ENCODE measurements at places on chromosomes 7 and 10.

DNA sequence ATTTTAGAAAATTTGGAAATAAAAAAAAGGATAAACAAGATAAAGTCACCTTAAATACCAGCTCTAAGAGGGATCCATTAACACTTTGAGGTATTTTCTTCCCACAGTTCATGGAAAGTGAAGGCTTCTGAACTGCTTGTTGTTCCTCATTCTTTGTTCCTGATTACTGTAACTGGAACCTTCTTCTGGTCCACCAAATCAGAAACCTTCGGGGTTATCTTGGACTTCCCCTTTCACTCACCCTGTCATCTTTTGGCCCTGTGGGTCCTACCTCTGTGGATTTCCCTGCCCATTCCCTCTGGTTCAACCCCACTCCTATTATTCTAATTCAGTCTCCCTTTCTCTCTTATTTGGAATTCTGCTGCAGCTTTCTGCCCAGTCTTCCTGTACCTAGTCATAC lies 116.5 kb upstream of the PRPS1L1 start:
- DNase-seq: no peak

- DNase-seq: no peak
Measured at GRCh38 chr7:111164442-111164841, 73.5 kb downstream of the LRRN3 start.

DNA sequence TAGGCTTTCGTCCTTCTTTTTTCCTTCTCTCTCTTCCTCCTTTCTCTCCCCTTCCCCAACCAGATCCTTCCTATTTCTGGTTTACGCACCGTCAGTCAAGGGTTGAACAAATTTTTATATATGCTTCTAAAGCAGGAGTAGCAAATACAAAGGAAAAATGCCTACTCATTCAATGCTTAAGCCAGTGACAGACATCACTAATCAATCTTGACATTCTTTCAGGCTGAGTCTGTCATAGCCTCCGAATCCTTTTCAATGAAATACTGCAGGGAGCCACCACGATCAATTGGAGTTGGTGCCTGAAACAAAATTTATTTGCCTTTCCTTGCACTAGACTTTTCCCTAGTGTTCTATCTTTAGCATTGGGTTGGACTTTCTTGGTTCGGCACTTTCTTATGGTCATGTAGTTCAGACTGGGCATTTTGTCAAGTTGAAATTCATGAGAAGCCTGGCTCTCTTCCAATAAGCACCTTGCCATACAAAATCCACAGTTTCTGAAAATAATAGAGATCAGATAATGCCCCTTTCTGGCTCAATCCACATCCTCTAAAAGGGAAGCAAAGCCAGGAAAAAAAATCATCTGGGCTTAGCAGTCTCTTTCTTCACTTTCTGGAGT lies 239.5 kb upstream of the PLXNA4 start:
- no peak for DNase-seq

DNA sequence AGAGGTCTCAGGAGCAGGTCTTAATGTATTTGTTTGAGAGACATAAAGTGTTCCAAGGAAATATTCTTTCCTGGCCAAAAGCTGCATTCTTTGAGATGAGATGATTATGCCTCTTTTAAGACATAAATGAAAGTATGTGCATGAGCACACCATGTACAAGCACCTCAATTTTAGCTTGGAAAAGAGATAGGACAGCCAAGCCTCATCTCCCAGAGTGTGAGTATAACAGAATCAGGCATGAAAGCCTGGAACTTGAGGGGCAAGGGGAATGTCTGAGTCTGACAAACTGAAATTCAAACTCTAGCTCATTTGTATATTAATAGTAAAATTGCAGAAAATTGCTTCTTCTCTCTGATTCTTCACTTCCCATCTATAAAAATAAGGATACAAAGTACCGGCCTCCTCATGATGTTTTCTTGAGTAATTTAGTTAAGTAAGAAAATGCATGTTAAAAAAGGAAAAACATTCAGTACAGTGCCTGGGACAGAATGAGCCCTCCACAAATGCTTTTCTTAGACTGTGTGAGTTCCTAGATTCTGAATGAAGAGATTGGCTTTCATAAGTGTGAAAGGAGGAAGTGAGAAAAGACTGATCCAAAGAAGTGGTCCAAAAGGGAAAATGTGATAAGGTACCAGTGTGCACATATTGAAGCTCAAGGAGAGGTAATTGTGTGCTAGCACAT lies 1260.9 kb upstream of the SORCS1 start:
- no peak for DNase-seq

- DNase-seq: no peak
Measured at GRCh38 chr7:137462074-137462715, 118.7 kb upstream of the PTN start.

DNA sequence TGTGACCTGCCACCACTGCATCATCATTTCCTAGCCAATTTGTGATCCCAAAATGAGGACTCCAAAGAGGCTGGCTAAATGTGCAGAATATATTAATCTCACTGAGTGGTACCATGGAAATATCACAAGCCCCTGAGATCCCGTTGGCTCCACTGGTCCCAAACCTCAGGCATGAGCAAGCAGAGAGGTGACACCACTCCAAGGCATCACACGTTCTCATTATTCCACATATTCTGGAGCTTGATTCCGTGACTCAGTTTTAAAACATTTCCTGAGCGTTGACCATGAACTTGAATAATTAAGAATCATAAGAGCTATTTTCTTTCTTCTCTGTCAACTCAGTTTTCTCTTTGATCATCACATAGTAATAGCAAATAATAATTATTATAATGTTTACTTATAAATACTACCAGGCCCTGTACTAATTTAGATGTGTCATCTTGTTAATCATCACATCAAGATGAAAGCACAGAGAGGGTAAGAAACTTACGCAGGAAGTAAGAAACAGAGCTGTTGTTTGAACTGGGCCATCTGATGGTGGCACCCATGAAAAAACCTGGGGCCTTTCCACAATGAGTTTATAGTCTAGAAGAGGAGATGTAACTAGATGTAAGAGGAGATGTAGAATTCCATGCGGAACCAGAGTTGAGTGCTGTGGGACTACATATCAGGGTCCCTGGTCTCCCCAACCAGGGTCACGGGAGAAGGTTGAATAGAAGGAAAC lies 3.5 kb downstream of the APBB1IP start:
- DNase-seq: no peak

GRCh38 chr10:98292971-98293370 lies 25.0 kb upstream of the LOXL4 start:
- DNase-seq: no peak

DNA sequence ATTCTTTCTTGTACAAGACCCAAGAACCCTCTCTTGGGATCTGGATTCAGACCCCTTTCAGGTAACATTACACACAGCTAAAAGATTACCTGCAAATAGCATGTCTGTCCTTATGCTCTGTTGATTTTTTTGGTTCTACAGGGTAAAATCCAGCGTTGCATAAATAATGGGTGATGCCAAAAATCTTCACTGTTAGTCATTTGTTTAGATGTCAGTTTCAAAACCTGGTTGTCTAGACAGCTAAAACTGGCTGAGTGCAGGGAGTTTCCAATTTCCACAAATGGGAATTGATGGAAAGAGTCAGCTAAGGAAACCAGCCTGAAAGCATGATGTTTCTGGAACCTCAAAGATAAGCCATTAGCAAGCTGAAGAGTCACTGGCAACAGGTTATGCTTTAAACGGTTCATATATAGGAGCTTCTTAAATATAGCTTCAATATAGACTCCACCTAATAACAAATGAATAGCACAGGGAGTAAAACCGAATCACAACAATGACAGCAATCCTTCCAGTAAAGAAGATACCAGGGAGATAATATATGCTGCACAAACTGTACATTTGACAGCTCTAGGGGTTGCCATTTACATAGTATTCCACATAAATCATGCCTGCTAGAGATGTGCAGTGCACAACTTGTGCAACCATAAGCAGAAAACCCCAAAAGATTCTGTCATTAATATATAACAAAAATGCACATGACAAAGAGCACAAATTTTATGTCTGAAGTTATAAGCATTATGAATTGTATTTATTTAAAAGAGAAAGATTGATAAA lies 20.4 kb downstream of the CCDC71L start:
- DNase-seq: no peak

DNA sequence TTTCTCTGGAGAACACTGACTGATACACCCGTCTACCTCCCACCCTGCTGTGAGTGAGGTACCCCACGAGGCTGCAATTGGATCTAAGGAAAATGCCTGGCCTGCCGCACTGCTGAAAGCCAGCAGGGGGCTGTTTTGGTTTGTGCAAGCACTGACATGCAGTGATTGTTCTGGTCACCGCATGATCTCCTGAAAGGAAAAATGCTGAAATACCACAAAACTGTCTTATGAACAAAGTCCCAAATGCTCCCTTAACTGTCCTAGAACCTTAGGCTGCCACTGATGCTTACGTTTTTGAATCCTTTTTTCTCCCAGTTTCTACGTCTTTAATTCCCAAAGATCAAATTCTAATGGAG lies 132.7 kb downstream of the JCAD start:
- no peak for DNase-seq

DNA sequence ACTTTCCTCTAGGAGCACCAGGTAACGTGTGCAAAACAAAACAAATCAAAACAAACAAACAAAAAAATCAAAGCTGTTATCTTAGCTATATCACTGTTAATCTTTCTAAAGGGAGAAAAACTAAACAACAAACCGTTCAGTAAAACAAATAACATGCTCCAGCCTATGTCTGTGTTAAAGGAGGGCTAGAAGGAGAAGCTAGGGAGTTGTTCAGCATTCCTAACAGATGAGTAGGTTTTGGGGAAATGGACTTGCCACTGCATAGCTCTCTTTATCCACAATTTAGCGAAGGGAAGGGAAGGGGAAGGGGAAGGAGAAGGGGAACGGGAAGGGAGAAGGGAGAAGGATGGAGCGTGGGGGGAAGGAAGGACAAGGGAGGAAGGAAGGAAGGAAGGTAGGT lies 134.2 kb upstream of the AKR1E2 start:
- DNase-seq: no peak

- no peak for DNase-seq
Measured at GRCh38 chr7:156156734-156157408, 344.6 kb upstream of the SHH start.

- DNase-seq: peak; percentile 76
Measured at GRCh38 chr10:71696628-71697326, 22.8 kb downstream of the C10orf105 start.

DNA sequence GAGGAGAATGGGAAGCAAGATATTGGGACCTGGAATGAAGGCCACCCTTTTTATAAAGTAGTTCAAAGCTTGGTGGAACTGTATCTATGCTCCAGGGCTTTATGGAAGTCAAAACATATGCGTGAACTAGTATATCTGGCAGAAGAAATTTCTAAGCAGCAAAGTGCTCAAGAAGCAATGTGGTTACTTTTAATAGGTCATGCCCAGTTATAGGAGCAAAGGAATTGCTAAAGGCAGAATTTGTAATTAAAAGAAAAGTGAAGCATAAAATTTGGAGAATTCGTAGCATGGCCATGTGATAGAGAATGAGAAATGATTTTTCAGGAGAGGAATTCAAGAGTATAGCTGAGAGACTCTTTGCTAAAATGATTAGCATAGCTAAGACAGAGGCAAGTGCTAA lies 1110.4 kb downstream of the XPNPEP1 start:
- DNase-seq: no peak

GRCh38 chr7:55061726-55062499 lies 43.1 kb downstream of the EGFR start:
- no peak for DNase-seq

DNA sequence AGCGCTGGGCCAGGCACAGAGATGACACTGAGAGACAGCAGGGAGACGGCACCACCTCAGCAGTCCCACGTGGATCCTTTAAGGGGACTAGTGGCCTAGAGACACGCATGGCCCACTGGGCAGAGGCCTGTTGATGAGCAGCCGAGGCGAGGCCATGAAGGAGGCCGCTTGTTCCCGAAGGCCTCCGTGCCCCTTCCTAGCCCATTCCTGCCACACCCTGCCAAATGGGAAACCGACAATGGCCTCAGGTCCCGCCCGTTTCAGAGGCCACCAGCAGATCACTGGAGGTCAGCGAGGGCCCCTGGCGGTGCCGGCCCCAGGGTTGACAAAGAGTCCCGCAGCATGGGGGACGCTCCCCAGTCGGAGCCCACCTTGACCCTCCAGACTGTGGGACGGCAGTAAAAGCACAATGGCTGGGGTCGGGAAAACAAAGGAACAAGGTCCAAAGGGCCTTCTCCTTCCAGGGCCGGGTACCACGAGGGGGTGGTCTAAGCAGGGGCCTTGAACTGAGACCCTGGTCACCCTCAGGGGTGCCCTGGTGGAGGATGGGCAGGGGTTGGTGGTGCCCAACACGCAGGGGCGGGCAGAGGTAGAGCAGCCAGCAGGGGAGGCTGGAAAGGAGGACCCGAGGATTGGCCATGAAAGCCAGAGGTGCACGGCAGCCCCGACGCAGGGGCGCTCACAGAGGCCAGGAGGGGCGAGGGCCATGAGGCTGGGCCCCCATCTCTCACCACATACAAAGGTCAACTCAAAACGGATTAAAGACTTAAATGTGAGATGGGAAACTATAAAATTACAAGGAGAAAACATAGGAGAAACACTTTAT lies 19.9 kb upstream of the CNPY1 start:
- no peak for DNase-seq

GRCh38 chr7:30594048-30594539 lies 584 bp upstream of the GARS1 start:
- no peak for DNase-seq

- no peak for DNase-seq
Measured at GRCh38 chr7:19648791-19649190, 60.0 kb downstream of the POLR1F start.

DNA sequence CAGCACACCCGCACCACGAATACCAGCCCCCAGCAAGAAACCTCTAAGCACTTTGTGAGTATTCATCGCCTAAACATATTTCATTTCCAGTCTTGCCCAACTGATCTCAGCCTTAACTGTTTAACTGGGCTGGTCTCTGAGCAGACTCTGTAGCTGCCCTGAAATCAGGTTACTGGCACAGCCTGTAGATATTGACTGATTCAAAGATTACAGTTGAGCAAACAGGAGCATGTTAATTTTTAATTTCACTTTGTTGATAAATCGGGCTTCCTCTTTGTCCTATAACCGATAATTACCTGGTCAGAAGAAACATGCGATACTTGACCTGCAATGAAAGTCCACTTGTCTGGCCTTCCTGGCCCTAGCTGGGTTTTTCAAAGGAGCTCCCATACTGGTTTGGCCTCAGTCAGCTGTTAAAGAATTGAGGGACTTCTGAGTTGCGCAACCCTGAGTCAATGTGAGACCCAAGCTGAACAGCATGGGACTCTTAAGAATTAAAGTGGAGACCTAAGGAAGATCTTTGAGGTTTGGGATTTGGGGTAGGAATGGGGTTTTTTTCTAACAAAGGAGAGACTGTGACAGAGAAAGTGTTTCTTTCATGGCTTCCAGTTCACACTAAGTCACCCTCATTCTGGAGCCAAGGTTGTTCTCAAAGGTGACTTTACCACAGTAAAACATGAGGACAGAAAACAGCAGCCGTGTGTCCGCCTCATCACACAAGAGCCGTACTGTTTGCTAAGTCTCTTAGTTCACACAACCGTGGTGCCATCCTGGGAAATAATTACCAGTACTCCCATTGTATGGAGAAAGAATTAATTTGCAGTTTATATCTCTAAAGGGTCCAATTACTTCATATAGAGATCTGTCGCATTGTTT lies 75.9 kb downstream of the PPP1R3C start:
- no peak for DNase-seq

DNA sequence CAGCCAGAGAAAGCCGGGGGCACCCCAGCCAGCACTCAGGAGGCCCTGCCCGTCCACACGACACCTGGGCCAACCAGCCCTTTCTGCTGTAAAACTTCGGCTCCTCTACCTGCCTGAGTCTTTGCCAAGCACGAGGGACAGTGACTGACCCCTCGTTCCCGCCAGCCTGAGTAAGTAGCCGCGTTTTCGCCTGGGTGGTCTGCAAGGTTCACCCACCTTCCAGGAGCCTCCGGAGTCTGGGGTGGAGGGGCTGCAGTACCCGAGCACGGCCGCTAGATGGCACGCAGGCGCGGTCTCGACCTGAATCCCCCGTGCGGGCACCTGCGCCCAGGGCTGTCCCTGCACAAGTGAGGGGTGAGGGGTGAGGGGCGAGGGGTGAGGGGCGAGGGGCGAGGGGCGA lies 192.7 kb downstream of the PTPRN2 start:
- DNase-seq: peak; percentile 4

Data from hematopoietic multipotent progenitor cell treated with erythropoietin and hydrocortisone succinate and interleukin-3 and kit ligand, for 15 days (in vitro differentiated cells).